ENCODE measurements at places on chromosomes 2 and 18. TPM values are rescaled to one million over a fixed set of nuclear protein-coding genes. Genes with fewer than 3 reads are reported as not detected.

GRCh38 chr2:180699657-180700361 lies 280.6 kb upstream of the UBE2E3 start:
- H3K36me3 ChIP-seq, result no peaks in the 10 kb centered on the region
- no peak overlapping the region for H3K4me3 ChIP-seq
- no peak overlapping the region for H3K27ac ChIP-seq
- H3K27me3 ChIP-seq, result no peaks in the 10 kb centered on the region
- no peaks in the 10 kb centered on the region for H3K4me1 ChIP-seq

GRCh38 chr2:148238561-148238960 lies 217.7 kb downstream of the MBD5 start:
- no peak overlapping the region for H3K4me3 ChIP-seq
- H3K4me1 ChIP-seq, result no peaks in the 10 kb centered on the region
- H3K27me3 ChIP-seq, result no peaks in the 10 kb centered on the region
- H3K36me3 ChIP-seq, result peaks cover 51% of the 10 kb centered on the region
- no peak overlapping the region for H3K27ac ChIP-seq

- no peaks in the 10 kb centered on the region for H3K4me1 ChIP-seq
- H3K27ac ChIP-seq, result no peak overlapping the region
- H3K36me3 ChIP-seq, result peaks cover 33% of the 10 kb centered on the region
- DNase-seq, result no peak
- no peak overlapping the region for H3K4me3 ChIP-seq
Observed at GRCh38 chr2:1670636-1671035, 73.7 kb downstream of the PXDN start.

GRCh38 chr2:212897296-212897695 lies 254.1 kb downstream of the IKZF2 start:
- no peak for DNase-seq
- no peak overlapping the region for H3K4me3 ChIP-seq
- no peaks in the 10 kb centered on the region for H3K27me3 ChIP-seq
- H3K4me1 ChIP-seq, result no peaks in the 10 kb centered on the region
- H3K27ac ChIP-seq, result no peak overlapping the region

The KANSL3 gene
- 57.7 TPM for total RNA-seq

The ERBB4 gene
- total RNA-seq, result 43.8 TPM

The ADGRF3 gene
- 2.0 TPM for total RNA-seq

The TMEM185B gene
- 20.3 TPM for total RNA-seq

The ANKRD30B gene
- not detected for total RNA-seq

The MROH2A gene
- total RNA-seq, result not detected
